ENCODE measurements at places on chromosomes 1 and 21. TPM values are rescaled to one million over a fixed set of nuclear protein-coding genes. Genes with fewer than 3 reads are reported as not detected.

CNR2 gene
- 0.18 TPM for total RNA-seq

GRCh38 chr1:221824909-221825308 is 83.0 kb upstream of the DUSP10 start:
- DNase-seq = no peak

DNA sequence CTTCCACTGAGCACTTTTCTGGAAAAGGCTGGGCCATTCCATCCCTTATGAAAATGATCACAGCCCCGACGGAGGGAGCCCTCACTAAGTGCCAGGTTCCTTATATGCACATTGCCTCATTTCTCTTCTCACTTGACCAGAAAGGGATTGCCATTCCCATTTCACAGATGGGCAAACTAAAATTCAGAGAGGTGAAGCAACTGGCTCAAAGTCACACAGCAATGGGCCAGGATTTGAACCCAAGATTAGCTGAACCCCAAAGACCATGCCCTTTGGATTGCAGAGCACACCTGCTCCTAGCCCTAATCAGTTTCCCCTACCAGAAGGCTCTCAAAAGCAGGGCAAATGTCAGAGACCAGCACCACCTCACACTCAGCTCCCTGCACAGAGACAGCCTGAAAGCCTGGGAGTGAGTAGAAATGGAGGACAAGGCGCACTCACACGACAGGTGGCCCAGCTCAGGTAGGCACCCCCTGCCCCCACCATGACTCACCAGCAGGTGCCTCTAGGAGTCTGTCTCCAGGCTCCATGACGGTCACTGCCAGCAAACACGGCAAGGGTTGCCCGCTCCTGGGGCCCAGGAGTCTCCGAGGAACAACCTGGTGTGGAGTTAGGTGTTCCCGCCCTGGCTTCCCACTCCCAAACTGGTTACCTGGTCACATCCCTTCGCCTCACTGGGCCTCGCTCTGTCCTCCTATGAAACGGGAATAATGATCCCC is 21.7 kb downstream of the SDC3 start:
- no peak for DNase-seq

DNA sequence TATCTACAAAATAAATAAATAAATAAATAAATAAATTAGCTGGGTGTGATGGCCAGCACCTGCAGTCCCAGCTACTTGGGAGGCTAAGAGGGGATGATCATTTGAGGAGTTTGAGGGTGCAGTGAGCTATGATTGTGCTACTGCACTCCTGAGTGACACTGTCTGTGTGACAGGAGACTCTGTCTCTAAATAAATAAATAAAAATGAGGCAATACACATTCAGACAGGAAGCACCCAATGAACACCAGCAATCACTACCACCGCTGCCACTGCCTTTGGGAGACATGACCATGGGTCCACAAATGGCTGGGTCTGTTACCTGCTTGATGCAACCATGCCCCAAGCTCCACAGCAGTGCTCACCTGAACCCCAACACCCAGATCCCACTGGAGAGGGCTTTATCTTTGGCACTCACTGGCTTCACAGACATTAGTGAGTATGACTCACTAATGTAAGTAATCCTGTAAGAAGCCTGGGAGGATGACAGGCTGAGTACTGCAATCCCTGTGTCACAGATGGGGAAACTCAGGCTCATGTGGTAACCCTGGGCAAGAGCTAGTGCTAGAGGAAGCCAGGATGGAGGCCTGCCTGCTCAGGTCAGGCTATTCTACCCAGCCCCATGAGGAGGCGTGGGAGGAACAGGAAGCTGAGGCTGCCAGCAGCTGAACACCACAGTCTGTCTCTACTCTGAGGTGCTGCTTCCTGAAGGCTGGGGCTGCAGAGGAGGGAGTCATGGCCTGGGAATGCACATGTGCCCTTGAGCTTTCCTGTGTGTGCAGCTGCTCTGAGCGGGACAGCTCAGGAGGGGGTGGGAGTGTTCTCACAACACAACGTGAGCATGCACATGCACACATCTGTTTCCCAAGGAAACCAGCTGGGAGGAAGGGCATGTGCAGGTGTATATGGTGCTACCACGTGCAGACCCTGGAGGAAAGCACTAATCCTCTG is 43.0 kb downstream of the SLC9A1 start:
- DNase-seq = peak; percentile 90

ZNF648 gene
- total RNA-seq = not detected

- no peak for DNase-seq
Measured at GRCh38 chr1:237492359-237492758, 398.4 kb downstream of the ZP4 start.

- DNase-seq = no peak
Measured at GRCh38 chr1:87336623-87337067, 8.0 kb downstream of the LMO4 start.

GRCh38 chr1:176843352-176844297 is 320.9 kb downstream of the ASTN1 start:
- DNase-seq = peak; percentile 84

SELP gene
- 0.58 TPM for total RNA-seq
